ENCODE measurements at places on chromosomes 13 and 19.
A peak's percentile ranks its signal among the peaks of the same experiment; 100 is the strongest.

- DNase-seq, result no peak
Measured at GRCh38 chr13:30934381-30934780, 1.9 kb downstream of the TEX26 start.

- DNase-seq, result no peak
Measured at GRCh38 chr19:31318790-31319425, 30.3 kb downstream of the TSHZ3 start.

DNA sequence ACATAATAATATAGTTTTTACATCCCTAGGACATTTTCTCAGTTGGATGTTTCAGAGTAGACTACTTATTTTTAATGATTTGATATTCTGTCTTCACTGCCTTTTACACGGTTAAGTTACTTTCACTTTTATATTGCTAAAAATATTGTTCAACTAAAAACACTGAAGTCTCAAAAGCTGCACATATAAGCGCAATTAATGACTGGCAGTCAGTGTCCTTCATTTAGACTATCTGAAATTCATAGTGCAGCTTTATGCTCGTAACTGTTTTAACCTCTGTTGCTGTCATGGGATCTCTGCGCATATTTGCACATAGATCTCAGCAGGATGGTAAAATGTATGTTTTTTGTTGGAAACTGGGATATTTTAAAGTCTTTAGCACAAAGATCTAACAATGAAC is 864.3 kb downstream of the SLITRK6 start:
- no peak for DNase-seq

DNA sequence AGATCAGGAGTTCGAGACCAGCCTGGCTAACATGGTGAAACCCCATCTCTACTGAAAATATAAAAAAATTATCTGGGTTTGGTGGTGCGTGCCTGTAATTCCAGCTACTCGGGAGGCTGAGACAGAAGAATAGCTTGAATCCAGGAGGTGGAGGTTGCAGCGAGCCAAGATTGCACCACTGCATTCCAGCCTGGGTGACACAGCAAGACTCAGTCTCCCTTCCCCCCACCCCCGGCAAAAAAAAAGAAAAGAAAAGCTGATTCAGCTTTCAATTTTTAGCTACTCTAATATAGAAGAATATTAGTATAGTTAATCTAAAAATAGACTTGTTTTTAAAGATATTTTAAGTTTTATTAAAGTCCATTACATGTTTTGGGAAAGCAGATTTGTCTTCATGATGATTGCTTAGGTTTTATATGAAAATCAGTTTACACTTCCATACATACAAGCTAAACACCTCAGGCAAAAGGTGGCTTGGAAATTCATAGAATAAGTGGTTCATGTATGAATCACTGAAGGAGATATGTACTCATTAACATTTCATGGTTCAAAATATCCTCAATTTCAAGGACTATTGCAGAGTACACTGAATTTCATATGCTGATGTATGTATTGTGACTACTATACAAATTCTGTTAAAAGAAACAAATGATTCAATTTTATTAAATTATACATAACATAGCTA is 165.2 kb downstream of the TDRD3 start:
- no peak for DNase-seq

- DNase-seq, result no peak
Measured at GRCh38 chr13:61965756-61966155, 550.1 kb upstream of the PCDH20 start.

GRCh38 chr13:95301968-95302393 is 730 bp upstream of the ABCC4 start:
- DNase-seq, result no peak

DNA sequence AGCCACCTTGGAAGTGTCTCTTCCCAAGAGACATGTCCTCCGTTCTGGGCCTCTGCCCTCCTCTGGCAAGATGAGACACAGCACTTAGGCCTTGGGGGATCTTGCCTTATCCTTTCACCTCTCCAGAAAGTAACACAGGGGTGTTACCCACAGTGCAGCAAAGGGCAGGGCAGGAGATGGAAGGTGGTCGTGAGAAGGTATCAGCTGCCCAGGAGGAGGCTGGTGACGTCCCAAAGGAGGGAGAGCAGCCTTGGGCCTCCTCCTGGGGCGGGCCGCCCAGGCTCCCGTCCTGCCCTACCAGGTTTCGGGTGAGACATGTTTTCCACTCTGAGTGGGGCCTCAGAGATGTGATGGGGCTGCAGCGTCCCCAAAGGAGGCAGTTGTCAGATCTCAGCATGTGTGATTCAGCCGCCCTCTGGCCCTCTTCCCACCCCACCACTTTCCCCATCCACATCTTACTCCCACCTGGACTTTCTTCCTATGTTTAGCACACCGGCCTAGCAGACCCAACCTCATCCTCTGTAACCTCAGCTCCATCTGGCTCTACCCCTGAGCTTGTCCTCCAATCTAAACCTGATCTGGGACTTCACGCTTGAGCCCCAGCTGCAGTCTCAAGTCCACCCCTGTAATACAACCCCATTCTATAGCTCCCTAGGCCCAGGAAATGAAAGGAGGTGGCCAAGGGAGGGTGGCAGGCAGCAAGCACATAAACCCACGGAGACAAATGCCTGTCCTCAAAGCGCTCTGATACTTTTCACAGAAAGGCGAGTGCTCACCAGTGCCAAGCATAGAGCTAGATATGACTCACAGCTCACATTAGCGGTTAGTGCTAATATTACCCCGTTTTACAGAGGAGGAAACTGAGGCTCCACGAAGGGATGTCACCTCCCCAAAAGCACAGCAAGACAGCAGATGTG is 9.3 kb downstream of the POU2F2 start:
- peak; percentile 70 for DNase-seq

GRCh38 chr19:6414793-6415590 is 9.6 kb downstream of the KHSRP start:
- no peak for DNase-seq

DNA sequence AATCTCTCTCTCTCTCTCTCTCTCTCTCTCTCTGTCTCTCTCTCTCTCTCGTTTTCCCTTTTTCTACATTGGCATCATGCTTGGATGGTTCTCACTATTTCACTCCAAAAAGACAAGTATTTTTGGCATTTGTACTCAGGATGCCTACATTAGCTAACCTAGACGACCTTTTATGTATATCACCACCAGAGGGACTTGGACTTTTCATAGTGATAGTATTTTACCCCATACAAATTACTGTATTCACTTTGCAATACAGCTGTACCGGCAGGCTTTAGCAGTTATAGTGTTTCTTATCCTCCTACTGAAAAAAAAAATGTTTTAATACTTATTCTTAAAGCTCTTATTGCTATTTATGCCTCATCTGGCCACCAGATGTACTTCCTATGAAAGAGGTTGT is 687.2 kb upstream of the KLHL1 start:
- no peak for DNase-seq

- DNase-seq, result no peak
Measured at GRCh38 chr19:1173159-1173844, 766 bp downstream of the SBNO2 start.

DNA sequence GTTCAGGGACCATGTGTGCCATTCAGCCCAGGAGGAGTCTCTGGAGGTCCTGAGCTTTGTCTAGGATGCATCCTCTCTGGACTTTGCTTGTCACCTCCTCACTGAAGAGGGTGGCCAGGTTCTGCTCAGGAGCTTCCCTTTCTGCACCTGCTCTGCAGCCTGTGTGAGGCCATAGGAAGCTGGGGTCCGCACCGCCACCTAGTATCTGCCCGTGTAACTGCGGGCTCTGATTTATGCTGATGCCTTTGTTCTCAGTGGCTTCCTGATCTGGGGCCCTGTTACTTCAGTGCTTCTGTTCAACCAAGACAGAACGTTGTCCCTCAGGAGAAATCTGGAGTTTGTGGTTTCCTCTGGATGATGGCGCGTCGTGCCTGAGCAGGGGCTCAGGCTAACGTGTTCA is 15.5 kb downstream of the ZNF610 start:
- DNase-seq, result no peak

DNA sequence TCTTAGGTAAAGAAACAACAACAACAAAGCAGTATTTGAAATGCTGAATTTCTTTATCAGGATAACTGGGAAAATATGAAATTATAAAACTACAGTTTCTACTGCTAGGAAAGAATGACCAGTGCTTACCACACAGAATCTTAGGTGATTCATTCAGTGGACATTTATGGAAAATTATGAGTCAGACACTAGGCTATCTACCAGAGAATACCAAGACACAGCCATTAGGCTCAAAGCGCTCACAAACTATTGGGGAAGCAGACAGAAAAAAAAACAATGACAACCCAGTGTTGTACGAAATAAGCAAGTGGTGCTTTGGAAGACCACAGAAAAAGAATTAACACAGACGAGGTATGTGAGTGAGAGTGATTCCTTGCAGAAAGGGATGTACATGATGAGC is 1019.5 kb downstream of the PCDH9 start:
- DNase-seq, result no peak

GRCh38 chr19:44109458-44109857 is 3.7 kb upstream of the ZNF225 start:
- no peak for DNase-seq

DNA sequence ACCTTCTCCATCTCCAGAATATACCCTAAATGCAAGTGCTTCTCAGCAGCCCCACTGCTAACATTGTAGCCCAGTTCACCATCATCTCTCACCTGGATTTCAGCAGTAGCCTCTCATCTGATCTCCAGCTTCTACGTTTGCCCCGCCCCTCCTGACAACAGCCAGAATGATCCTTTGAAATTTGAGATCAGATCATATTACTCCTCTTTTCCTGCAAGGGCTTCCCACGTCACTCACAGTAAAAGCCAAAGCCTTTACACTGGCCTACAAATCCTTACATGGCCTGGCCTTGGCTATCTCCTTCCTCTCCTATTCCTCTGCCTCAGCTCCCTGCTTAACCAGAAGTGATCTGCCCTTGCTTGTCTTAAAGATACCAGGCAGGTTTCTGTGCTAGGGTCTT is 94.3 kb upstream of the NBEA start:
- DNase-seq, result no peak

GRCh38 chr19:18307271-18307681 is 15.6 kb downstream of the LSM4 start:
- DNase-seq, result no peak

GRCh38 chr13:27965740-27966640 is 3.1 kb downstream of the CDX2 start:
- DNase-seq, result no peak

DNA sequence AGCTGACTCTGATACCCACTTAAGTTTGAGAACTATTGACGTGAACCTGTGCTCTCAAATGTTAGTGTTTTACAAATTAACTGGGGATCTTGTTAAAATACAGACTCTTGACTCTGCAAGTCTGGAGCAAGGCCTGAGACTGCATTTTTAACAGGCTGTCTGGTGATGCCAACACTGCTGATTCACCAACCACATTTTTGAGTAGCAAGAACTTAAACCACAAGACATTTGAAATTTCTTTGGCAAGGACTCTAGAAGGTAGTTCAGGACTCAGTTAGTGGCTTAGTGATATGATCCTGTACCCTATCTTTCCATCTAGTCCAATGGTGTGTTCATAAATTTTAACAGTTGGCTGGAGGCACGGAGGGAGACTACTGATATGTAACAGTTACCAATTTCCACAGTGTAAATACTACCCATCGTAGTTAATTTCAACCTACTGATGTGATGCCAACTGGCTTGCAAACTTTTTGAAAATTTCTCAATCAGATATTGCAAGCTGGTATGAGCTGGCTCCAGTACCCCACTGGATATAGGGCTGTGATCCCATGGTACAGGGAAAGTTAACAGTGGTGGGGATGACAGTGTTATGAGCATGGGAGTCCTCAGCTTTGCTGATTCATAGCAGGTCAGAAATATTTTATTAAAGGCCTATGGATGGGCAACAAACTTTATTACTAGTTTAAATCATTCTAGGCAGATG is 255.1 kb downstream of the TBC1D4 start:
- DNase-seq, result no peak

DNA sequence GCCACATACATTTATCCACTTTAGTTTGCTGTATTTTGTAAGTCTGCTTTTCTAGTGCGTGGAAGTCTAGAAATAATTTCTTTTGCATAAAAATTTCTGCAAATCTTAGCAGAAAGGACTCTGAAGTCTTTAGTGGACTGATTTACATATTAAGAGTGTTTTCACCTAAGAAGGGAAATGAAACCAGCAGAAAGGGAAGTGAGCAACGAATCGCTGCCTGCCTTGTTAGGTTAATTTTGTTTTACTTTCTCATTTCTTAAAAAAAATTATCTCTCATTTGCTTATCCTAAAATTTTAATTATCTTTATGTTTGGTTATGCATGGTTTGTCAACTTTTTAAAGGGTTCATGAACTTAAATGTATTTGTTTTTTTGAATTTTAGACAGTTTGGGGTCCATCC is 767 bp upstream of the GPR18 start:
- DNase-seq, result no peak

DNA sequence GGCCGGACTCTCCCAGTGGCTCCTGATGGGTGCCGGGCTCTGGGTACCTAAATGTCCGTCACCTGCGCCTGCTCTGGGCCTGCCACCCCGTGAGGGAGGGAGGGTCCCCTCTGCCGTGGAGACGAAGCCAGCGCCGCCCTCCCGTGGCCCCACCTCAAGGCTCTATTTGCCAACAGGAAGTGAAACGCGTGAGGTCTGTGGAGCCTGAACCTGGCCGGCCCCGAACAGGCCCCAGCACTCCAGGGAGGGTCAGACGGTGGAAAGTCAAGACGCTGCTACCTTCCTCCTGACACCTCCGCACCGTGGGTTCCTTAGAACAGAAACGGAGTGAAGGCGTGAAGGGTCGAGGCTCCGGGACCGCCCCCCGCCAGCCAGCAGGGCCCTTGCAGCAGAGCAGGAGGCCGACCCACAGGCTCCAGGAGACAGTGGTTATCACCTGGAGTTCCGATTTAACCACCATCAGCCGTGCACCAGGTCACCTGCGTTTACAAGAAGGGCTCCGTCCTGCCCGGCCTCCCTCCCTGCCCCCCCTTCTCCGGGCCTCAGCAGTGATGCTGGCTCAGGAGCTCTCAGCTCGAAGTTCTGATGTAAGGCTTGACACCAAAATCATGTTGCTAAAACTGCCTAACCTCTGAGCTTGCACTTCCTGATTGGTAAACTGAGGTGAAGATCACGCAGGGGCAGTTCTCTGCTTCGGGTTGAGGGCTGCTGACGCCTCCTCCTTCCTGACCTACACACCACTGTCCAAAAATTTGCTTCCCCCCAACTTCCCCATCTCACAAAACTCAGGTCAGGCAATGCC is 50.9 kb upstream of the C13orf46 start:
- no peak for DNase-seq

DNA sequence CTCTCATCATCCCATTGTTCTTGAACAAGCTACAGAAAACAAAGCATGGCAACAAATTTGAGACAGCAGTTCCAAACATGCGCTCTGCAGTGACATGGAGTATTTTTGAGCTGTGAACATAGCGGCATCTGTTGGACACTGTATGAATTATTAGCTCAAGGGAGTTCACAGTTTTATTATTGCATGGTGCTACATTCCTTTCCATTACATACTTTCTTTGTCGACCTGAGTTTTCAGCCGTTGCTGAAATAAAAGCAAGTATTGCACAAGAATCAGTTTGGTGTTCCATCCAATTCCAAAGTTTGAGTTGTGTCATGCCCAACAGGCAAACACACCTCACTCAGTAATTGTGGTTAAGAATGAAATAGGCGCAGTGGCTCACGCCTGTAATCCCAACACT is 30.1 kb upstream of the METTL21C start:
- no peak for DNase-seq

GRCh38 chr19:39820696-39821095 is 13.3 kb downstream of the DYRK1B start:
- no peak for DNase-seq

- no peak for DNase-seq
Measured at GRCh38 chr13:110426735-110427134, 119.7 kb downstream of the COL4A2 start.

Data from activated CD8-positive, alpha-beta memory T cell treated with anti-CD3 and anti-CD28 coated beads, Interleukin-2, amount 50 U/mL, for 4 hours (primary cell).